ENCODE measurements at places on chromosomes 16 and 17.

GRCh38 chr17:45857977-45858708 lies 13.5 kb downstream of the SPPL2C start:
- DNase-seq = no peak

DNA sequence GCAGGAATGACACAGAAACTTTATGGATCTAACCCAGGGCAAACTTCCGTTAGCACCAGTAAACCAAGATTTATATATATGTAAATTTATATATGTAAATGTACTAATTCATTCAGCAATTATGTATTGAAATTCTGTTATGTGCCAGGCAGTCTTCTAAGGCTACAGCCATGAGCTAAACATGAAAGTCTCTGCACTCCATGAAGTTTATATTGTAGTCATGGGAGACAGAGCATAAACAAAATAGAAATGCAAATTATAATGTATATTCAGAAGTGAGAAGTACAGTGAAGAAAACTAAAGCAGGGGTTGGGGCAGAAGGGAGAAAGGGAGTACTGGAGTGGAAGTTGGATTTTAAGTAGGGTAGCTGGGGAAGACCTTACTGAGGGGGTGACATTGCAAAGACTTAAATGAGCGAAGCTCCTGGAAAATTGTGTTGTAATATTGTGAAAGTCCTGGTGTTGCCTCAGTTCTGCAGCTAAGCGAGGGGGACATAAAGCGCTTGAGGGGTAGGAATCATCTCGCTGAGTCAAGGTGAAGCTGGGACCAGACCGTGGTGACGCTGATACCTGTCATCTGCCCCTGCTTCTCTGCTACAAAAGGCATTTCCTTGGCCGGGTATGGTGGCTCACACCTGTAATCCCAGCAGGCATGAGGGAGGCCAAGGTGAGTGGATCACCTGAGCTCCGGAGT lies 64.8 kb downstream of the YPEL2 start:
- DNase-seq = no peak

DNA sequence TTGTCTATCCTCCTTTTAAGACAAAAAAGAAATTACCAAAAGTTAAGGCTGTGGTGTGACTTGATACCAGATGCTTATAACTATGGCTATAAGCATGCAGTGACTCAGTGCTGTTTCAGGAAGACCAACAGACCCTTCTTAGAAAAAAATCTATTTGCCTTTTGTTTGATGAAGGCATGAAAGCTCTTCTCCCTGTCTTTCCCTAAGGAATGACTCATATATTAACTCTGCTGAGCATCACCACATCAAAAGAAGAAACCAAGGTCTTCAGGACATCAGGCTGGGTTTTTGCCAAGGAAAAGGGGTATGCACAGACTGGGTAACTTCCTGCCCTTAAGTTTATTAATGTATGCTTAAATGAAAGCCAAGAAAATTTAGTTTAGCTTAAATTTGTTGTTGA lies 47.1 kb downstream of the VMP1 start:
- DNase-seq = no peak

DNA sequence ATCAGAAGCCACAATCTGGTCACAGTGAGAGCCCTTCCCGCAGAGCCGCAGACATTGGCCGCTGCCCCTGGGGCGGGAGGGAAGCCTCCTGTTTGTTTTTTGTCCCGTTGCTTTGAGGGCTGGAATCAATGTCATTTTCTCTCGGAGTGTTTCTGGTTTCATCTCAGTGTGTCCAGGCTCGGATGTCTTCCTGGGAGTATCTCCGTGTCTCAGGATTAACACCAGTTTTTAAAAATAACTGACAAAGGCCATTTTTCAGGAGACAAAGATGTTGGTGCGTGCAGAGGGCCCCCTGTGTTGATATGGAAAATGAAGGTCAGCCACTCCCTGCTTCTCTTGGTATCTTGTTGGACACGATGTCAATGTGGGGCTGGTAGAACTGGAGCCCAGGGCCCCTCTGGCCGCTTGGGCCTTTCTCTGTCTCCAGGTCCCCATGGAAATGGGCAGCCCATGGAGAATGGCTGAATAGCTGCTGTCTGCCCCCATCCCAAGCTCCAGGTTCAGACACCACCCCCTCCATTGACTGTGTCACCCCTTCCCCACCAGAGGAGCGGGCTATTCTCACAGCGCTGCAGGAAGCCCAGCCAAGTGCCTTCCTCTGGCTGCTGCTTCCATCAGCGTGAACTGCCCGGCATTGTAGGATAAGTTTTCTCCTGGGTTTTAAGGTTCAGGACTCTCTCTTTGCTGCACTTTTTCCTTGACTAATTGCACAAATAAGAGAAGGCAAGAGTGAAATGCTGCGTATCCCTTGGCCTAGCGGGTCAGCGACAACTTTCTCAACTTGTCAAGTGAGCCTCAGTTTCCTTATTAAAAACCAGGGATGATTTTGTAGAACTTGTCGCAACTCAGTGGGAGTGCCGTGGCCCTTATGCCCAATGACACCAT lies 72.2 kb upstream of the METTL9 start:
- DNase-seq = no peak

DNA sequence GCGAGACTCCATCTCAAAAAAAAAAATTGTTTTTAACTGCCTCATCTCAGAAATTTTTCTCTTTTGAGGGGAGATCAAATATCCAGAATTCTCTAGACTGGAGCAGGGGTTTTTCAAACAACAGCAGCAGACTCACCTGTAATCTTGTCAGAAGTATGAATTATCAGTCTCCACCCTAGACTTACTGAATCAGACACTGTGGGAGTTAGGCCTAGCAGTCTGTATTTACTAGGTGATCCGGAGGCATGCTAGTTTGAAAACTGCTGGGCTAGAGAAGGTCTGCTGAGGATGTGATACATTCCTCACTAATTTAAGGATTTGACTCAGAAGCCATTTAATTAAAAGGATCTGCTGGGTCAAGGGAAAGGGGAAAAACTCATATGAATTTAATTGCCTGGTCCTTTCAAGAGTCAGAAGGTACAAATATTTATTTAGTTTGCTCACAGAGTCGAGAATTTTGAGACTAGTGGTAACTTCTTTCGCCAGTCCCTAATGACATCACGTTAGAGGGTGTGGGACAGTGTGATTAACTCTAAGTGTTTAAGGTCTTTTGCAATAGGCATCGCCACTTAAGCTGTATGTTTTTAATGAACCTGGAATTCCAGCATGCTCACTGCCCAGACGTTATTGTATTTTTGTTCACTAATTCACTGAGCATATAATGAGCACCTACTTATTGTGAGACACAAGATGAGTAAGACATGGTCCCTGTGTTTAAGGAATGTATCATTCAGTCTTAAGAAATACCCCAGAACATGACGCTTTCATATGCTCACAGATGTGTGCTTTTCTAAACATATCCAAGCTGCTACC lies 14.2 kb downstream of the ATP6V0A1 start:
- no peak for DNase-seq

- no peak for DNase-seq
Observed at GRCh38 chr16:66490774-66491715, 58.9 kb downstream of the TK2 start.

DNA sequence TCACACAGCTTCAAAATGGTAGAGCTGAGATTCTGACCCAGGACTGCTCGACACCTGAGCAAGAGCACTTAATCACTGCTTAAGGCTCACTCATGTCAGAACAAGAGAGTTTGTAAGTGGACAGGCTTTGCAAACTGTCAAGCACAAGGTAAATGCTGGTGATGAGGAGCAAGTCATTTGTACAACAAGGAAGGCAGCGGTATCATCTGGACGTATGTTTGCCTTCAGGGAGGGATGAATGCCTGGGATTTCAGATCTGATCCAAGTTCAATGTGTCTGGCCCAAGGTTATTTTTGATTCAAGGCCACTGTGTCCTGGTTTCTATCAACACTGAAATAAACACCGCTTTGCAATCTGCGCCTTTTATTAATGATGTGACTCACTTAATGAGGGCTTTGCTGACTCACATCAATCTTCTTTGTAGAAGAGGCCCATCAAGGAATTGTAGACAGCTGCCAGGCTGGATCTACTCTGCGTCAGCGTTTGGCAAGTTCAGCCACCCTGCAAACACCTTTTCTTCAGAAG lies 174.4 kb upstream of the HS3ST3A1 start:
- DNase-seq = no peak

DNA sequence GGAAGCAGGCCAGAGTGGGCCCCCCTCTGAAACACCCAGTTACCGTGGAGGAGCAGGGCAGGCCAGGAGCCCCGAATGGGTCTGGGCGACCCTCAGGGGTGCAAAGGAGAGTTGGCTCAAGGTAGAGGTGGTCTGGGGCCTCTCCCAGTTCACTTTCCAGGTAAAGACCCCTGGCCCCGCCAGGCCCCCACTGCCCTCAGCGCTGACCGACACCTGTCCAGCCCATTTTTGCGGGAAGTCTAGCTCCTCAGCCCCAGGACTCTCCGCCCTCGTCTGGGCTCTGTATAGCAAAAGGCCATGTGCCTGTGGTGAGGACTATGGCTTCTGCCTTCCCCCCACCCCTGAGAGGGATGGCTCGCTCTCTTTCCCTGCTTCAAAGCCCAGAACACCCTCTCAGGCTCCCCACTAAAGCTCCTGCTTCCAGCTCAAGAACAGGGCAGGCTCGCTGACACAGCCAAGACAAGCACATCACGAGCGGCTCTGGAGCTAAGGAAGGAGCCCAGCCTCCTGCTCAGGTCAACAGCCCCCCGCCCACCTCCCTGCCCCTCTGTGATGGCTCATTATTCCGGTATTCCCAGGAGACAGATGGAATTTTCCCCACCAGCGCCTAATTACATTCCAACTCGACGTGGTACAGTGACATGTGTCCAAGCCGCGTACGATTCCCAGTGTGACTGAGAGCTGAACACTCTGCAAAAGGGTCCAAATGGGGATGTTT lies 59.4 kb downstream of the RTN4RL1 start:
- no peak for DNase-seq

GRCh38 chr16:85978291-85978775 lies 79.4 kb downstream of the IRF8 start:
- DNase-seq = no peak

- no peak for DNase-seq
Observed at GRCh38 chr17:46925185-46925868, 2.4 kb downstream of the GOSR2 start.

DNA sequence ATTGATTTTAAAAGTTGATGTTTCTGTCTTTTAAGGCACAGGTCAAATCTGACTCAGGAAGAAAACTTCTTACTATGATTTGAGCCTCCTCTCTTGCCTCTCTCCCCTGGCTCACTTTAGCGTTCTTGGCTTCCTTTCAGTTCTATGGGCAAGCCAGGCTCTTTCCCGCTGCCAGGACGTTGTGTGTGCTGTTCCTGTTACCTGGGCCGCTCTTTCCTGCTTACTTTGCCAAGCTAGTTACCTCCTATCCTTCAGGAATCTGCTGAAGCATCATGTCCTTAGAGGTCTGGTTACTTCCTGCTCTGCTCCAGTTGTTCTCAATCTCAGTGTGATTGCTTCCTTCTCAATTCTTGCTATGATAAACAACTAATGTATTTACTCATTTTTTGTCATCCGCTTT lies 1108.5 kb upstream of the EEF2KMT start:
- DNase-seq = no peak

GRCh38 chr17:28514561-28515002 lies 8.4 kb downstream of the FOXN1 start:
- DNase-seq = no peak

GRCh38 chr17:41907633-41908539 lies 10.9 kb downstream of the ACLY start:
- DNase-seq = no peak

GRCh38 chr17:73022694-73023093 lies 69.8 kb downstream of the SLC39A11 start:
- DNase-seq = no peak
